ENCODE measurements at places on chromosomes 6 and 20.
A peak's percentile ranks its signal among the peaks of the same experiment; 100 is the strongest.

DNA sequence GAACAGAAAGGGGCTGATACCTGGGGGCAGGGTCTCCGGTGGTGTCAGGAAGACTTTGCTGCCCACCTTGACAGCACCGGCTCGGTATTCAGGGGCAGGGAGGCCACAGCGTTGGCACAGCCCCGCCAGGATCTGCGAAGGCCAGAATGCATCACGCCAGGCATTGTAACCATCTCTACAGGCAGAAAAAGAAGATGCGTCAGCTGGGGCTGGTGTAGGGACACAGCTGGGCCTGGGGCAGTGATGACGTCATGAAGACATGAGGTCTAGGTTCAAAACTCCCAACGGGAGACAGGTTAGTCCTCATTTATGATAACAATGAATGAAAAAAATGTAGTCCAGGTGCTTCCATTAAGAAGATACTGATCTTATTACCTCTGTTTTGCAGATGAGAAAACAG lies 22.0 kb downstream of the ERGIC3 start:
- DNase-seq = no peak

GRCh38 chr20:46031701-46032254 lies 2.8 kb downstream of the SLC12A5 start:
- peak; percentile 67 for DNase-seq

- no peak for DNase-seq
These were observed 1.3 kb downstream of the C20orf203 start for GRCh38 chr20:32672394-32672981.

GRCh38 chr6:140581601-140582000 lies 1207.2 kb upstream of the CITED2 start:
- no peak for DNase-seq

GRCh38 chr20:60139663-60140446 lies 181.6 kb downstream of the CDH26 start:
- DNase-seq = no peak

DNA sequence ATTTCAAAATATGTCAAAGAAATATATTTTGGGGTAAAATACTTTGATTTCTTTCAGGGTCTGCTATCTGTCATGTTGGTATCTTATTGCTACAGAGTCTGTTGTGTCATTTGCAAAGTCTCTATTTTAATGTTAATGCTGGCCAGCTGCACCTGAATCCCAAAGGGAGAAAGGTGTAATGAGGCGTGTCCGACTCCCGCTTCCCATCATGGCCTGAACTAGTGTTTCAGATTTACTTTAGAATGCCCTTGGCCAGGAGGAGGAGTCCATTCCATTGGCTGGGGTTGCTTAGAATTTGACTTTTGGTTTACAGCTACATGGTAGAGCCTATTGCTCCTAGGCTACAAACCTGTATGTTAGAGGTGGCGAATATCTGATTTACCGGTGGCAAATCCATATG lies 69.3 kb downstream of the FAM50B start:
- DNase-seq = no peak

- DNase-seq = no peak
These were observed 13.2 kb downstream of the ZNF831 start for GRCh38 chr20:59176812-59177211.

- DNase-seq = peak; percentile 52
These were observed 28.3 kb downstream of the RIN2 start for GRCh38 chr20:19786311-19786710.

- DNase-seq = no peak
These were observed 29.5 kb downstream of the ANKRD60 start for GRCh38 chr20:58198901-58199355.

GRCh38 chr6:4486568-4487315 lies 289.5 kb upstream of the CDYL start:
- DNase-seq = no peak

DNA sequence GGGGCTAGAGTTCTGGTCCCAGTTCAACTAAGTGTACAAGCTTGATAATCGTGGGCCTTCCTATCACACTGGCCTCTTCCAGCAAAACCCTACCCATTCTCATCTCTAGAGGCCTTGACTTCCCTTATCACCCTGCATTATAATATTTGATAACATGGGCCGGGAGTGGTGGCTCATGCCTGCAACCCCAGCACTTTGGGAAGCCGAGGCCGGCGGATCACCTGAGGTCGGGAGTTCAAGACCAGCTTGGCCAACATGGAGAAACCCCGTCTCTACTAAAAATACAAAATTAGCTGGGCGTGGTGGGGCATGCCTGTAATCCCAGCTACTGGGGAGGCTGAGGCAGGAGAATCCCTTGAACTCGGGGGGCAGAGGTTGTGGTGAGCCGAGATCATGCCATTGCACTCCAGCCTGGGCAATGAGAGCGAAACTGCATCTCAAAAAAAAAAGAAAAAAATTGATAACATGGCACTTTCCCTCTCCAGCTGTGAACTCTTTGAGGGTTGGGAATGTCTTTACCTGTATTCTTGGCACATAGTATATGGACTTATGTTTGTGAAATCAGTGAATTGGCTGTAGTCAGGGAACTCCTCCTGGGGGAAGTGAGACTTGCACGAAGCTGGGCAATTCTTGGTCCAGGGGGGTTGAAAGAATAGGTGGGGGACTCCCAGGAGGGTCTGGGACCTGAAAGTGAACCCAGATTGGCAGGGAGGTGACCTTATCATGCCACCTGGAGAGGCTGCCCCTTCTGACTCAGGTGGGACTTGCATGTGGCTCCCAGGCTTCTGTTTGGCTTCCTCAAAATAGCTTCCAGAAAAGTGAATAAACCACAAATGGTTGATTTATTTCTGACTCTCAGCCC lies 915 bp upstream of the C6orf47 start:
- DNase-seq = no peak

DNA sequence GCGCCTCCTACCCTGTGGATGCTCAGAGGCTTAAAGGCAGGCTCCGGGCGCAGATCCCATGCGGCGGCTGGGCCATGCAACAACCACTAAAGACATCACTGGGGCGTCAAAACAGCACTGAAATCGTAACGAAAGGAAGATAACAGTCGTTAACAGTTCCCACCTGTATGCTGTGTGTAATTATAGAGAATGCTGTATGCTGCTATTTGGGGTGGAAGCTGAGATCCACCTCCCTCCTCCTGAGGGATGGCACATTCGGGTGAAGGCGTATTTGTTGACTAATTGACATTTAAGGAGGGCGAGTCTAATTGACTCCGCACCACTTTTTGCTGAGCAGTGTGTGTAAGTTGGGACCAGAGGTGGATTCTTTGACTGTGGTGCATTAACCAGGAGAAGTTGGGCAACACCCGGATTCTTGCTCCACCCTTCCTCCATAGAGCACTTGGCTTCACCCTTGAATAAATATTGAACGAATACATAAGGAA lies 687 bp downstream of the SLC35A1 start:
- peak; percentile 50 for DNase-seq

DNA sequence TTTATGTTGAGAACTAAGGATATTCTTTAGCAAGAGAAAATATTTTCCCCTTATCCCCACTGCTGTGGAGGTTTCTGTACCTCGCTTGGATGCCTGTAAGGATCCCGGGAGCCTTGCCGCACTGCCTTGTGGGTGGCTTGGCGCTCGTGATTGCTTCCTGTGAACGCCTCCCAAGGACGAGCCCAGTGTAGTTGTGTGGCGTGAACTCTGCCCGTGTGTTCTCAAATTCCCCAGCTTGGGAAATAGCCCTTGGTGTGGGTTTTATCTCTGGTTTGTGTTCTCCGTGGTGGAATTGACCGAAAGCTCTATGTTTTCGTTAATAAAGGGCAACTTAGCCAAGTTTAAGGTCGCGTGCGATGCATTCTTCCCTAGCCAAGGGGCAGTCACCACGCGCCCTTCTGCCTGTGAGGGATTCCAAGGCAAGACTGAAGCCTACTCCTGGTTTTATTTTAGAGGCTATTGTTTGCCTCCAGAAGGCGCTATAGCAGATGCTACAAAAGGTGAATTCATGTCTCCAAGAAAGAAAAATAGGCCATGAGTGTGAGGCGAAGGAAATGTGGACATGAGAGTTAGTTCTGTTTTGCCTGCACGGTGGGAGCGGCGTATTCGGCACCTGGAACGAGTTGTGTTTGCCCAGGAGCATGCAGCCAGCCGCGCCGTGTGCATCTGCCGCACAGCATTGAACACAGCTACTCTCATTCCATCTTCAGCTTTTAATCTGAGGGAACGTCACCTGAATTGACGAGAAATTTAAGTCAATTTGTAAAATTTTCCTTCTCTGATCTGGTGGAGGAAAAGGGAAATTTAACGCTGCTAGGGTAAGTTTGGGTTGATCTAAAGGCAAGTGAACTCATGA lies 40.3 kb upstream of the IRF4 start:
- no peak for DNase-seq

GRCh38 chr6:136405420-136406029 lies 115.9 kb upstream of the BCLAF1 start:
- no peak for DNase-seq

DNA sequence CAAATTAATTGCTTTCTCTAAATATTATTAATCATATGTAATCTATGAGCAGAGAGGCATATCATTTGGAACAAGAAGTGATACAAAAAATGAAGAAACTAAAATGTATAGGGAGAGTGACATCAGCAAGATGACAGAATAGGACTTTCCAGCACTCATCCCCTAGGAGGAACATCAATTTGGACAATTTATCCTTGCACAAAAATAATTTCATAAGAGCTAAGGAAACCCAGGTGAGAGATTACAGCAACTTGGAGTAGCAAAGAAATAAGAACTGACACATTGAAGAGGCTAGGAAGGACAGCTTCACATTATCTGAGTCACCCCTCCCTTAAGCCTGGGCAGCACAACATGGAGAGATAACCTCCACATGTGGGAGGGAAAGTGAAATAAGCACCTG lies 347.5 kb downstream of the MAFB start:
- DNase-seq = no peak

DNA sequence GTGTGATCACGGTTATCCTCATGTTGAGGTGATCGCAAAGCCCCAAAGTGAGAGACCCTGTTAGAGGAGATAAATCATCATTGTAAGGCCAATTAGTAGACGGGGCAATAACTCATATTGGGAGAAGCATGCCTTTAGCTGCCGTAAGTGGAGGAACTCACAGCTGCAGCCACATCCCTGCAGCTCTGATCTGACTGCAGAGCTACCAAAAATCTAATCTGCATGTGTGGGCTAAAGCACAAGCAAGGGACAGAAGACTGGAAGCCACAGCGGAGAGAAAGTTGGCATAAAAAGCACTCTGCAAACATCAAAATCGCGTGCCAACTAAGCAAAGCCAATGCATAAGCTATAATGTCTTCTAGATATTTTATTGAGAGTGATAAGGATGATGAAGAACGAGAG lies 79.8 kb downstream of the TBC1D7 start:
- no peak for DNase-seq

GRCh38 chr6:101663100-101663499 lies 269.6 kb downstream of the GRIK2 start:
- no peak for DNase-seq

GRCh38 chr20:59670786-59671492 lies 66.6 kb downstream of the PHACTR3 start:
- no peak for DNase-seq

DNA sequence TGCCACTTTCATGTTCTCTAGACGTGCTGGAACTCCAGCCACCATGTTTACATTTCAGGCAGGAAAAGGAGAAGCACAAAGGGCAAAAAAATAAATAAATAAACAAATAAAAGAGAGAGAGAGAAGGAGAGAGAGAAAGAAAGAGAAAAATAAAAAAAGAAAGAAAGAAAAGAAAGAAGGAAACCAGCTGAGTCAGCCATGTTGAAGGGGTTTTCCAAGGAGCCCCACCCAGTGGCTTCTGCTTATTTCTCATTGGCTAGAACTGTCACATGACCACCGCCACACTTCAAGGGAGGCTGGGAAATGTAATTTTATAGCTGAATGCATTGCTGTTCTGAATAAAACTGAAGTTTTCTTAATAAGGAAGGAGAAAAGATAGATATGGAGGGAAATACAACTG lies 71.1 kb downstream of the BFSP1 start:
- no peak for DNase-seq

- DNase-seq = no peak
These were observed 142.2 kb upstream of the AFDN start for GRCh38 chr6:167684276-167685104.

GRCh38 chr20:6940048-6940447 lies 172.6 kb downstream of the BMP2 start:
- peak; percentile 14 for DNase-seq

GRCh38 chr20:36352843-36353553 lies 46.9 kb downstream of the DLGAP4 start:
- peak; percentile 49 for DNase-seq

DNA sequence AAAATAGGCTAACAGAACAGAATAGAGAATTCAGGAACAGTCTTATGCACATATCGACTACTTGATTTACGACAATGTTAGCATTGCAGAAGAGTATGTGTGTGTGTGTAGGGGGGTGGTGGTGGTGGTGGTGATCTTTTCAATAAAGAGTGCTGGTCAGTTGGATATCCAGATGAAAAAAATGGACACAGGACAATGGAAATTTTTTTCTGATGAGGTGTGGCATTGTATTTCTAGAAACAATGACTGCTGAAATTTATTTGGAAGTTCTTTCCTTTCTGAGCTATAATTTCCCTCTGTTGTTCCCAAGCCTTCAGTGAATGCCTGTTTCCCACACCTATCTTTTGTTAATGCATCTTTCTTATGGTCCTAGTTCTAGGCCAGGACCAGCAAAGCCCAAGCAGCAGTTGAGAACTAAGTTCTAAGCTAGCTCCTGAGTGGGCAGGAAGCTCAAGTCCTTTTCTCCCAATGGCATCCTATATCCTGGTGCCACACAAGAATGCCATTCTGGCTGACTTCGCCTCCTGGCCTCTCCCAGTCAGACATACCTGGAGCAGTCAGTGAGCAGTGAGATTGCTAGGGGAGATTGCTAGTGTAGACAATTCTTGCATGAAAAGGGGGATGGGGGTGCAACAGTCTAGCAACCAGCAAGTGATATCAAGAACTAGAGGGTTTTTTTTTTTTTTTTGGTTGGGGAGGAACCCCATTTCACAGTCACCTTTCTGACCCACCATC lies 1.2 kb upstream of the TOX2 start:
- no peak for DNase-seq

DNA sequence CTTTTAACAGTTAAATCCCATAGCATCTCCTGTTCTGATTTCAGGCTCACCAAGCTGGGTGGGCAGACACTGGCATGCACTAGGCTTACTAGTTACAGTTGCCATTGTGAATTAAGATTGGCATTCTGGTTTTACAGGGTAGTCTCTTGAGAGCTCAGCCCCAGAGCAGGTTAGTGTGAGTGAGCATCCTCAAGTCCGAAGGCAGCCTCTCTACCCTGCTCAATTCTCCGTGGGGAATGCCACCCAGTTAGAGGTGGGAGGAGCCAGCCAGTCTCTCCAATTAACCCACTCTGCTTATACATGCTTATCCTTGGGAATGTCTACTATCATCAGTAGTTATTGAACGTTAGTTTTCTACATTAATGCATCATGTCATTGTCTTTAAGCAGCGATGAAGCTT lies 8.9 kb upstream of the OGFRL1 start:
- DNase-seq = no peak

- DNase-seq = no peak
These were observed 251.6 kb upstream of the SOX4 start for GRCh38 chr6:21341910-21342309.

GRCh38 chr6:108578595-108579327 lies 18.0 kb downstream of the FOXO3 start:
- DNase-seq = no peak

- no peak for DNase-seq
These were observed 15.7 kb upstream of the PRIM2 start for GRCh38 chr6:57301757-57302156.

All from urothelium cell line (cell line).